ENCODE measurements at places on chromosomes 6 and 20. TPM values are rescaled to one million over a fixed set of nuclear protein-coding genes. Genes with fewer than 3 reads are reported as not detected.

Gene TCF21
- 14.3 TPM for total RNA-seq

Gene BACH2
- total RNA-seq: 0.96 TPM

DNA sequence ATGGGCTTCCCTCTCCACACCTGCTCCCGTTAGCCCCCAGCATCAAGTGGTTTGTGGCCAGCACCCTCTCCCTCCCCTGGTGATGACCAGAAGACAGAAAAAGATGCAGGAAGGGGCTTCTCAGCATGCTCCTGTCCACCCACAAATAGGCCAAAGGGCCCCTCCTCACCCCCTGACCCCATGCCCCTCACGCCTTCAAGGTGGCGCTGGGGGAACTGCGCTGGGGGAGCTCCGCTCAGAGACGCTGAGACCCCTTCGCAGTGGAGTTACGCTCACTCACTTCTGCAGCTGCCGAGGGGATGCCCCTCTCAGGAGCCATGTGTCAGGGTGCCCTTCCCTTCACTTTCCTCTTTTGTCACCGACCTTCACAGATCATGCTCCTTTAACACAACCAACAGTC lies 92.0 kb downstream of the PSMB1 start:
- no peak for DNase-seq

- DNase-seq: peak; percentile 25
Measured at GRCh38 chr6:166989427-166990032, 9.7 kb upstream of the CEP43 start.

Measured in mucosa of descending colon (tissue), 3 donors.